ENCODE measurements at places on chromosomes 4 and X.

- DNase-seq: no peak
Measured at GRCh38 chr4:128285085-128285997, 2.3 kb downstream of the PGRMC2 start.

- DNase-seq: no peak
Measured at GRCh38 chrX:71586929-71587328, 8.7 kb downstream of the GCNA start.

DNA sequence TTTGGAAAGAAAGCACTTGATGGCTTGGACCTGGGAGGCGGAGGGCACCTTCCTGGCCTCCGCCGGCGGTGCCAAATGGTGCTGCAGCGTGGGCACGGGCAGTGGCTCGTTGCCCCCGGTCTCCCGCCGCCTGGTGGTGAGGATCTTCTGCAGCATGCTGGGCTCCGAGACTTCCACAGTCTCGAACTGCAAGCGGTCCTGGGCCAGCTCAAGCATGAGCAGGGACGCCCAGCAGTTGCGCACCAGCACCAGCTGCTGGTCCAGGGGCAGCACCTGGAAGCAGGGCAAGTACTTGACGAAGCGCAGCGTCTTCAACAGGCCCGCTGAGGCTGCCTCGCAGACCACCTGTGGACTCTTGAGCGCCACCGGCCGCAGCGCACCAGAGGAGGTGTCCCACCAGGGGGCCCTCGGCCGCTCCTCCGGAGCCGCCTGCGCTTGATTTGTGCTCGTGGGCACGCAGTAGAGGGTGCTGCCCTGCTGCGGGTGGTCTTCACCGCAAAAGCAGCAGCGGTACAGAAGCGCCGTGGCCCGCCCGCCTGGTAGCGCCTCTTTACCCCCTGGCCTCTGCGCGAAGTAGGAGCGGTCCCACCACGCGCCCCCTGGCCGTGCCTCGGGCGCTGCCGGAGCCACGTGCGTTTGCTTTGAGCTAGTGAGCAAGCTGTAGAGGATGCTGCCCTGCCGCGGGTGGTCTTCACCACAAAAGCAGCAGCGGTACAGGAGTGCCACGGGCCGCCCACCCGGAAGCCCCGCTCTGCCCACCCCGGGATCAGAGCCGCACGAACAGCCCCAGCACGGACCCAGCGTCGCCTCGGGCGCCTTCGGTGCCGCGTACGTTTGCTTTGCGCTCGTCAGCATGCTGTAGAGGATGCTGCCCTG lies 689 bp downstream of the NR0B1 start:
- DNase-seq: no peak

DNA sequence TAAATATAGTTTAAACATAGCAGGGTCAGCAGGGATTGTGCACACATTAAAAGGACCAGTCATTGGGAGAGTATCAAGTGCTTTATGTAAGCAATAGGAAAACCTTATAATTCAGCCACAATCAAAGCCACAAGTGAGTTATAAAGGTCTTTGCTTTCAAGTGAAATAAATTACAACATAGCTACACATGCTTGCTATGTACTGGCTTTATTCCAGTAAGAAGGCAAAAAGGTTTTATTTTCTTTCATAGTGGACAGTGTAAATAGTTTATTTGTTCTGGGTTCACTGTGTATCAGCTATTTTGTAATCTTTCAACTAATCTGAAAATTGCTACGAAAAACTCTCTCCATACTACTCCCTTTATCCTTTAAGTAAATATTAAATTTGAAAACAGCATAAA lies 691.4 kb downstream of the PCDH7 start:
- DNase-seq: no peak

DNA sequence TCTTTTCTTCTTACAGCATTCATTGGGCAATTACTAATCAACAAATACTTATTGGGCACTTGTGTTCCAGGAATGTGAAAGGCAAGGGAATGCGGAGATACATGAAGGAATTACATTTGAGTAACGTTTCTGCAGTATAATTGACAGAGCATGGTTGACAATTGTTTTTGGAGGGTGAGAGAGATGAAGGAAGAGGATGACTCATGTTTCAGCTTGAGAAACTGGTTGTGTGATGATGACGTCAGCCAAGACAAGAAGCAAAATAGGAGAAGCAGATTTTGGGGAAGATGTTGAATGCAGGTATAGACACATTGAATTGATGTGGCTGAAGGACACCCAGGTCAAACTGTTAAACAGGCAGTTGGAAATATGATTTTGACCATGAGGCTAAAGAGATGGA lies 8.0 kb upstream of the CPEB2 start:
- peak; percentile 67 for DNase-seq

DNA sequence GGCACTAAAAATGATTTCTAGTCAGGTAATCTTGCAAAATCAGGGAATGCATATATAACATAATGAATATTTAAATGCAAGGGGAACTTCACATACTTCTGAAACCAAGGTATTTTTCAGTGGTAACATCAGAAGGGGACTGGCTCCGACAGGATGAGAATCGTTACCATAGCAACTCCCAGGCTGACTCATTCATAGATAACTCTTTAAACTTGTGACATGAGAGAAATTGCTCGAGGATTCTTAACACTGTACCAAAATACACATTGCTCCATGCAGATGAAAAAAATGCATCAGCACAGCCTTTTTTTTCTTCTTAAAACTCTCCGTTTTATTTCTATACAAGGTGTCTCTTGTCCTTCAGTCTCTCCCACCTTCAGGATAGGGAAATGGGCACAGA lies 114.3 kb downstream of the GABRB1 start:
- DNase-seq: no peak

GRCh38 chr4:187160486-187160885 lies 436.8 kb upstream of the FAT1 start:
- no peak for DNase-seq

DNA sequence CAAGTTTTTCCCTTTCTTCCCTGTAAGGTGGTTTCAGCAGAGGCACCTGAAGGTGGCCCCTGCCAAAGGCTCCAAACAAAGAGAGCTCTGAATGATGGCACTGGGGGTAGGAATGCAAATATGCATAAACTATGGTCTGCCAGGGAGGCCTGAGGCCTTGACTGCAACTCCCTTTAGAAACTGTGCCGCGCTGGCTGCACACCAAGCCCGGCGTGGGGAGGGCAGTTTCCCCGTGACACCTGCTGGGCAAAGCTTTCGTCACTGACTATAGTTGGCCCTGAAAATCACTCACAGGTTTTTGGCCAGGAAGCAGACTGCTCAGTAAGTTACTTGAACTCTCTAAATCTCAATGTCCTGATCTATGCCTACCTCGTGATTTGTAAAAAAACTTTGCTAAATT lies 97.8 kb upstream of the ATOH1 start:
- no peak for DNase-seq

- DNase-seq: no peak
Measured at GRCh38 chr4:100177855-100178254, 12.4 kb downstream of the DDIT4L start.

DNA sequence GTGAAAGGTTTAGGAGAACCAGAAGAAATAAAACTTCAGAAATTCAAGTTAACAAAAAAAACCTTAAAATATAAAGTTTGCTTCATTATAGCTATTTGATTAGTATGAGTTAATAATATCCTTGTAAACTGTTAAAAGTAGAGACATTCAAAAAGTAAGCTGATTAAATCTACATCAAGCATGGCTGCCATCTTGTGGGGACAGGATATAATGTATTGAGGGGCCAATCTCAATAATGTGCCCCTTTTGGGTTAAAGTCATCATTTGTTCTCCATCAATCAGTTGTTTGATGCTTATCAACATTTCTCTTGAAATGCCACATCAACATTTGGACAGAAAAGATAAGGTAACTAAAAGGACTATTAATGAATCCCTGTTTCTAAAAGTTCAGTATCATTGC lies 4.6 kb upstream of the GRID2 start:
- DNase-seq: no peak

DNA sequence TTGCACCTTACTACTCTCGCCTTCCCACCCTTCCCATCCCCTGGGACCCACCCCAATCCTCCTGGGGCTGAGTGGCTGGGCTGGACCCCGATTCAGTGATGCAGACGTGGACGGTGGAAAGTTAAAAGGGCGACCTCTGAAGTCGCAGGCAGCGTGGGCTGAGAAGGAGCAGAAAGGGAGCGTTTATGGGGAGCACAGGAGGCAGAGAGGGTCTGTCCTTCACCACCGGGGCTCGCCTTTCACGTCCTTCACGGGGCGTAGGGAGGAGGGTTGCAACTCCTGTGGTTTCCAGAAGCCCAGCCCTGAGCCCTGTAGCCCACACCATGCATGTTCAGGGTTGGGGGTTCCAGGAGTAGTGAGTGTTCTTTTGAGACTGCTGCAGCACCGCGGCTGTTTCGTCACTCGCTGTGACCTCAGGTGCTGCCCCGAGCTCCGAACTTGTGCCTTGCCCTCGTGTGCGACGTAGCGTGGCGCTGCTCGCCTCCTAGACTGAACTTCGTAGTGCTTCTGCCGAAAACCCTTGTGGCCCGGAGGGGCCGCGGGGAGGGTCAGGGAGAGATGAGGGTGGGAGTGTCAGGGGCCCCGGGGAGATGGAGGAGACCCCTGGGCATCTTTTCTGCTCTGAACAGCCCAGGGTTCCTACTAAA lies 1.6 kb downstream of the NHS start:
- no peak for DNase-seq

GRCh38 chrX:54359408-54359807 lies 1.6 kb upstream of the WNK3 start:
- DNase-seq: no peak

- no peak for DNase-seq
Measured at GRCh38 chr4:138118270-138118669, 123.9 kb downstream of the SLC7A11 start.

GRCh38 chr4:42767669-42768068 lies 110.8 kb upstream of the ATP8A1 start:
- DNase-seq: no peak

GRCh38 chr4:98612318-98613250 lies 45.8 kb downstream of the TSPAN5 start:
- no peak for DNase-seq

DNA sequence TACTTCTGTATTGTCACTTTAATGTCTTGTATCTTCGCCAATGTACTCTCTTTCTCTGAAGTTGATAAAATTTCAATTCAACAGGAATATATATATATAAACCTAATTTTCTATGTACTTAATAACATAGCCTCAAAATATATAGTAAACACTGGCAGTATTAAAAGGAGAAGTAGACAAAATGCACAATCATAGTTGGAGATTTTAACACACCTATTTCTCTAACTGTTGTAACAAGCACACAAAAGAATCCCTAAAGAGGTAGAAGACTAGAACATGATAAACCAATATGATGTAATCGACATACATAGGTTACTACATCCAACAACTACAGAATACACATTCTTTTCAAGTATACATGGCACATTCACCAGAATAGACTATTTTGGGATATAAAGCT lies 65.5 kb downstream of the ZNF81 start:
- DNase-seq: no peak

- no peak for DNase-seq
Measured at GRCh38 chr4:183532821-183533220, 28.0 kb downstream of the ING2 start.

GRCh38 chr4:52052475-52052780 lies 1.3 kb downstream of the SPATA18 start:
- DNase-seq: peak; percentile 59

GRCh38 chr4:95732061-95732460 lies 107.8 kb upstream of the PDHA2 start:
- no peak for DNase-seq

DNA sequence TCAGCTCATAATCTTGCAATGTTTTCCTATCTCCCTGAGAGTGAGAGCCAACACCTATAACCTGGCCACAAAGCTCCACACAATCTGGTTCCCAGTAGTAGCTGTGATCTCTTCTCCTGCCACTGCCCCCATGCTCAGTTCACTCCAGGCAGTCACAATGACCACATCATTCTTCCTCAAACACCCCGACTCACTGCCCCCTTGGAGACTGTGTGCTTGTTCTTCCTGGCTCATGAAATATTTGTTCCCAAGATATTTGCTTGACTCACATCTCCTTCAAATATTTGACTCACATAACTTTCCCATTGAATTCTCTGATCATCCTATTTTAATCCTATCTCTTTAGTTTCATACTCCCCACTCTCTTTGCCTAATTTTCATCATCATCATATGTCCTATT lies 173.7 kb downstream of the AREG start:
- no peak for DNase-seq

- no peak for DNase-seq
Measured at GRCh38 chr4:5192271-5192670, 141.0 kb downstream of the STK32B start.

GRCh38 chrX:39896951-39897740 lies 200.6 kb downstream of the BCOR start:
- DNase-seq: peak; percentile 6

GRCh38 chr4:14092741-14093140 lies 465.2 kb upstream of the BOD1L1 start:
- no peak for DNase-seq

DNA sequence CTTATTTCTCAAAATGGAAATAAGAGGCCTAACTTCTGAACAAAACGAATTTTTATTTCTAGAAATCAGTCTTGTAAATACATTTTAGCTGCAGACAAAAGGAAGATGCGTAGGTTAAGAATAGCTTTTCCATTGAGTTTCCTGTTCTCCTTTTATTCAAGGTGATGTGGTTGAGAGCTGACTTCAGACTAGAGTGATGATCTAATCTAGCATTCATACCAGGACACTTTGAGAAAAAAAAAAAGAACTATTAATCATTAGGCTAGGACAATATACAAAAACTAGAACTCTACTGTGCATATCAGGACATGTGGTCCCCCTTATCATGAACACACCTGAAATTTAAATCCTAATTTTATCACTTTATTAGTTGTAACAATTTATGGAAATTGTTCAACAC lies 884.5 kb upstream of the EPHA5 start:
- DNase-seq: no peak

DNA sequence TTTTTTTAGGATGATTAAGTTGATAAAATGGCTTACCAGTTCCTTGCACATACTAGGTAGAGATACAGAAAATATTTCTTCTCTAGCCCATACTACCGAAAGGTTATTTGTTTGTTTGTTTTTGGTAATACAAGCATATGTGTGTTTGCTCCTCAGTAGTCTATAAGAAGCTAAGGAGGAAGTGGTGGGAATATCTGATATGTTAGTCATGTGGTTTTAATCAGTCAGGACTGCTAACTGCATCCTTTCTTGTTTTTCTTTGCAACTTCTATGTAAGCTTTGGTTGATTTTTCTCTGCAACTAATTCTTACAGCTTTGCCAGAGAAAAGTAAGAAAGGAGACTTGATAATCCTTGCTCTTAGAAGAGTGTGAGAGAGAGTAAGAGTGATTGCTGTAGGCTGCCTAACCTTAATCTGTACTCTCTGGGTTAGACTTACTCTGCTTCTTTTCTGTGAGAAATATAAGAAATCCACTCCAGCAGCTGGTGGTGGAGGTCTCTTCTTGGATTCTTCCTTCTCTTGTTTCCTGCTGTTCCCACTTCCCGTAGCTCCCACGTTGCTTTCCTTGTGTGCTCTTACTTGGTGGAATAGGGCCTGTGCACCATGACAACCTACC lies 28.3 kb downstream of the SEPTIN11 start:
- no peak for DNase-seq

DNA sequence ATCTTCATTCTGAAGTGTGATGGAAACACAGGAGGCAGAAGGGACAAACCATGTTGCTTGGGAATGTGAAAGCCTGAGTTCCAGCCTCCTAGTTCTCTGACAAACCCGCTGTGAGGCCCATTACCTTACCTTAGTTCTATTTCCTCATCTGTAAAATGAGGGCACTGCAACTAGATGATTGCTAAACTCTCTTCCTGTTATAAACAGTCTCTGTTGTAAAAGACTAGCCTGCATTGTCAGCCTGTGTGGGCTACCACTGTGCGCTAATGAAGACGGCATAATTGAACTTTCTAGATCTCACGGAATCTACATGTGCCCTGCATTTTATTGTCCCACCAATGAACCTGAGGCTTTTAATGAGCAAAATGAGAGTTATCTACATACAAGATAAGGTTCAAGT lies 147.2 kb downstream of the AFF2 start:
- DNase-seq: peak; percentile 30

- DNase-seq: no peak
Measured at GRCh38 chr4:610411-611261, 14.7 kb upstream of the PDE6B start.
